ENCODE measurements at places on chromosomes 7 and 10. TPM values are rescaled to one million over a fixed set of nuclear protein-coding genes. Genes with fewer than 3 reads are reported as not detected.

The LHPP gene
- total RNA-seq, result 11.2 TPM

The GIMAP8 gene
- total RNA-seq, result 0.81 TPM

The C7orf57 gene
- total RNA-seq, result not detected

The FGFBP3 gene
- total RNA-seq, result not detected

The MYOZ1 gene
- total RNA-seq, result not detected

The RBP4 gene
- total RNA-seq, result 2.1 TPM

The COPS6 gene
- 57.2 TPM for total RNA-seq

The CEP41 gene
- total RNA-seq, result 6.9 TPM

The CHAT gene
- not detected for total RNA-seq

The NME8 gene
- total RNA-seq, result not detected

The GPC2 gene
- total RNA-seq, result not detected
